ENCODE measurements at places on chromosomes 12 and 14.

DNA sequence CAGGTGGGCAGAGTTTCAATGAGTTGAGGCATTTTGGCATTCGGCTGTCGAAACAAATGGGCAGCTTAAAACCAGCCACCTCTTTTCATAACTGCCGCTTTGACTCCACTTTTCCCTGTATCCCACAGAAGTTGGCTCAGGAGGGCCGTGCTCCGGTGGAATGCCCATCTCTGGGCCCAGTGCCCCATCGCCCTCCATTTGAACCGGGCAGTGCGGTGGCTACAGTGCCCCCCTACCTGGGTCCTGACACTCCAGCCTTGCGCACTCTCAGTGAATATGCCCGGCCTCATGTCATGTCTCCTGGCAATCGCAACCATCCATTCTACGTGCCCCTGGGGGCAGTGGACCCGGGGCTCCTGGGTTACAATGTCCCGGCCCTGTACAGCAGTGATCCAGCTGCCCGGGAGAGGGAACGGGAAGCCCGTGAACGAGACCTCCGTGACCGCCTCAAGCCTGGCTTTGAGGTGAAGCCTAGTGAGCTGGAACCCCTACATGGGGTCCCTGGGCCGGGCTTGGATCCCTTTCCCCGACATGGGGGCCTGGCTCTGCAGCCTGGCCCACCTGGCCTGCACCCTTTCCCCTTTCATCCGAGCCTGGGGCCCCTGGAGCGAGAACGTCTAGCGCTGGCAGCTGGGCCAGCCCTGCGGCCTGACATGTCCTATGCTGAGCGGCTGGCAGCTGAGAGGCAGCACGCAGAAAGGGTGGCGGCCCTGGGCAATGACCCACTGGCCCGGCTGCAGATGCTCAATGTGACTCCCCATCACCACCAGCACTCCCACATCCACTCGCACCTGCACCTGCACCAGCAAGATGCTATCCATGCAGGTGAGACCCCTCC, 5.0 kb upstream of the RNU7-1 start:
- no peak for DNase-seq

- DNase-seq: no peak
Measured at GRCh38 chr12:83141460-83141994, 454.8 kb downstream of the TMTC2 start.

- DNase-seq: no peak
Measured at GRCh38 chr14:32545095-32545494, 216.0 kb downstream of the AKAP6 start.

GRCh38 chr12:92554158-92555073, 148.4 kb upstream of the PLEKHG7 start:
- DNase-seq: no peak

DNA sequence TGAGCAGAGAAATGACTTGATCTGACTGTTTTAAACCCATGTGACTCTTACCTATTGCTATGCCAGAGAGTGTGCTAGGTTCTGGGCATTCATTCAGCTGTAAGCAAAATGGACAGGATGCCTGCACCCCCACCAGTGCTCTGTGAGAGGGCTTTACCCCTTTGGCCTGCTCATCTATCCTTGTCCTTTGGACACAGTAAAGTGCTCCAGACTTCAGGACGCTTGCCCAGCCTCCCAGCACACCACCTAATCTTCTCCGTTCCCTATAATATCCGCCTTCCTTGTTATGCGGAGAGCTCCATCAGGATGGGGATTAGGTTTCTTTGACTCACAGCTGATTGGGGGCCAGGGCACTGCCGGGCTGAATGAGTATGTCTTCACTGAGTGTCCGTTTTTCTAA, 4.4 kb upstream of the ZNF839 start:
- no peak for DNase-seq

- no peak for DNase-seq
Measured at GRCh38 chr12:14871247-14871646, 14.4 kb downstream of the MGP start.

DNA sequence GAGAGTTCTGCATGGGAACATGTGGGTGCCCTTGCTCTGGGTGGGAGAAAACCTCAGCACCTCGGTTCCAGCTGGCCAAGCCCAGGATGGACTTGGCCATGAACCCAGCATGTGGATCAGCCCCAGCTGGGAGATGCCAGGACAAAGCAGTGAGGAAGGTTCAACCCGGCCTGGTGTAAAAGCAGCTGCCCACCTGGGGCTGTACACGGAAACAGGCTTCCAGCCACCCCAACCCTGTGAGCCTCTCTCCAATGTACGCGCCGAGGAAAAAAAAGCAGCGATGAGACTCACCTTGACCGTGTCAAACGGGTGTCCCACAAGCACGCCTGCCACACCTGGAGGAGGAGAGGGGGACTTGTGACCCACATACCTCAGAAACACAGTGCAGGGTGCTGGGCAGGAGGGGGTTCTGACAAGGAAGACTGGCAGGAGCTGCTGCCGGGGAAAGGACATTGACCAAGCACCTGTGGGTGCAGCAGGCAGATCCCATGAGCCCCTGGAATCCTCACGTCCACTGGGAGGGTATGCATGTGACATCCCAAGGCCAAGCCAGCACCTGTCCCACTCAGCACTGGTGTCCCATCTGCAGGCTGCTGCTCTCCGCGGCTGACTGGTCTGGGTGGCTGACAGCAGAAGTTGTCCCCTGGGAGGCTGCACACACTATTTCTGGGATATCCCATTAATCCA, 7.5 kb downstream of the SLC25A29 start:
- DNase-seq: no peak

DNA sequence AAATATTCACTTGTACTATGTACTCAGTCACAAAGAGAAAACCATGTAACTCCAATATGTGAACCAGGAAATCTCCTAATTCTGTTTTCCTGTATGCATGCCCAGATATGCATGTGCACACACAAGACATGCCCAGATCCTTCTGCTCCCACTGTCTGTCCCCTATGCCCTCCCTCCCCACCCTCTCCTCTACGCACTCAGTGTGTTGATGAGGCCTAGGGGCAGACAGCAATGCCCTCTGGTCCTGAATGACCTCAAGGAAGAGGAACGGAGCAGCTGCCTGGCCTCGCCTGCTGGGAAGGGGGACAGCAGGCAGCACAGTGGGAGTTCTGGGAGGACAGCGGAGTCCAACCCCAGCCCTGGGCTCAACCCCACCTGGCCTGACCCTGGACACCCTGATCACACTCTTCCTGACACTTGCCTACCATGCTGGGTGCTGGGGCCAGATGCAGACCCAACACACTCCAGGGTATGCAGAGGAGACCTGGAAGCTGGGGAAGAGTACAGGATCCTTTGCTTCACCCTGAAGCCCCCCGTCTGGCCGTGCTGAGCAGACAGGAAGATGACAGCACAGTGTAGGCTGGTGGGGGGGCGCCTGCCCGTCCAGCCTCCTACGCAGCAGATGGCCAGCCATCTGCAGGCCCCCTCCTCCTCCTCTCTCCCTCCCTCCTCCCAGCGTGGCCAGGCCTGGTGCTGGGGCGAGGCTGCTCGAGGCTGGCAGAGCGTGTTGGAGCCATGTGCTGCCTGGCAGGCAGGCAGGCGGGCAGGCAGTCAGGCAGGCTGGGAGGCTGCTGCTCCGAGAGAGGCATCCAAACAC, 106.6 kb upstream of the NCOR2 start:
- peak; percentile 98 for DNase-seq

GRCh38 chr12:67655829-67656228, 7.3 kb downstream of the DYRK2 start:
- DNase-seq: no peak
